ENCODE measurements at places on chromosomes 5 and 9. TPM values are rescaled to one million over a fixed set of nuclear protein-coding genes. Genes with fewer than 3 reads are reported as not detected.
A peak's percentile ranks its signal among the peaks of the same experiment; 100 is the strongest.

- no peaks in the 10 kb centered on the region for H3K36me3 ChIP-seq
- DNase-seq = peak; percentile 95
- H3K4me1 ChIP-seq = no peaks in the 10 kb centered on the region
- peak within 1 kb of the TSS; percentile 75 for H3K4me3 ChIP-seq
- no peaks in the 10 kb centered on the region for H3K27me3 ChIP-seq
- H3K27ac ChIP-seq = peak within 1 kb of the TSS; percentile 95
These were observed at the start of gene EGR1 for GRCh38 chr5:138465261-138466124. TSS of gene EGR1 (plus strand) at chr5:138465479. CDS start at chr5:138465762, 283 bp downstream.

ZBTB6 gene
- 15.1 TPM for total RNA-seq

PCDHGA12 gene
- total RNA-seq = 15.3 TPM

GRCh38 chr9:38343037-38343436 lies 49.5 kb upstream of the ALDH1B1 start:
- H3K27ac ChIP-seq = no peak overlapping the region
- no peaks in the 10 kb centered on the region for H3K4me1 ChIP-seq
- no peak overlapping the region for H3K4me3 ChIP-seq

- H3K4me1 ChIP-seq = no peaks in the 10 kb centered on the region
- H3K27ac ChIP-seq = no peak overlapping the region
- H3K36me3 ChIP-seq = no peaks in the 10 kb centered on the region
- no peak overlapping the region for H3K4me3 ChIP-seq
These were observed 101.7 kb upstream of the TLX3 start for GRCh38 chr5:171207256-171207847.

- no peak overlapping the region for H3K4me3 ChIP-seq
- no peaks in the 10 kb centered on the region for H3K27me3 ChIP-seq
- no peaks in the 10 kb centered on the region for H3K36me3 ChIP-seq
These were observed 24.4 kb downstream of the AKNA start for GRCh38 chr9:114363424-114363823.

DROSHA gene
- 54.6 TPM for total RNA-seq

F2RL2 gene
- total RNA-seq = 1.3 TPM

DNA sequence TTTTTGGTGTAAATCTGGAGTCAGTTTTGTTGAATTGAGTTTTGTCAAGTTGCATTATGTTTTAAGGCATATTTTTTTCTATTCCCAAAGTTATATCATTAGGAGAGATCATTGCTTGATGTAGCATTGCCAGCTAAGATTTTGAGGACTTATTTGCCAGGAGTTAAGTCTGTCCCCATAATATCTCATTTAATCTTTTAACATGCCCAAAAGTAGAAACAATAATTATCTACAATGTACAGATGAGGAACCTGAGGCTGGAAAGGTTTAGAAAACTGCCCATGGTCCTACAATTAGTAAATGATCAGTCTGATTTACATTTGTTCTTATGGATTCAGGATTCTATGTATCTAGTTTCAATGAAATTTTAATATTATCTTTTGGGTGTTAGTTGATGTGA lies 4.7 kb downstream of the NIPBL start:
- H3K27me3 ChIP-seq = no peaks in the 10 kb centered on the region
- DNase-seq = no peak
- H3K4me1 ChIP-seq = peaks cover 21% of the 10 kb centered on the region
- no peaks in the 10 kb centered on the region for H3K36me3 ChIP-seq

DNA sequence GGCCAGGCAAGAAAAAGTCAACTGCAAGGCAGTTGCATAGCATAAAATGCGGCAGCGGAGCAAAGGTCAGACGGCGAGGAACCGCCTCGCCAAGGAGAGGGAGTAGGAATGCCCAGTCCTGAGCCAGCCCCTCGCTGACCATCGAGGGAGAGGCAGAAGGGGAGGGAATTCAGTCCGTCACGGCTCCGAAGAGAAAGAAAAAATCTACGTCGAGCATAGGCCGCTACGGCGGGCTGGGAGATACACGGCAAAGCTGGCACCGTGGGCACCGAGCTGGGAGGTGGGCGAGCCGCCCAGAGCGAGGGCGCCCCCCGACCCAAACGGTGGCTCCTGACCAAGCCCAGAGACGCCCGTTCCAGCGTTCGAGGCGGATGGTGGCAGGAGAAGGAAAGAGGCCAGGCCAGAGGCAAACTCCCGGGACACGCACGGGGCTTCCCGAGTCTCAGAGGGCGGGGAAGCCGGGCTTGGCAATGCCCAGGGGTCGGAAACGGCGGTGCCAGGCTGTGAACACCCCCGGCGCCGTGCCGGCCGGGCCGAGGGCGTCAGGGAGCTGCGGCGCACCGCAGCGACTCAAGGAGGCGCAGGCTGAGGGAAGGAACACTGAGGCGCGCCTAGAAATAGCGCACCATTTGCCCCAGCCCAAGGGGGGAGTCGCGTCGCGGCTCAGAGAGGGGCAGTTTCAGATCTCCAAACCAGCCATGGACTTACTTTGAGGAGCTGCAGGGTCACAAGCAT lies 518 bp downstream of the SPRY4 start:
- peak overlapping the region; percentile 81 for H3K27ac ChIP-seq
- DNase-seq = peak; percentile 37
- peaks cover 5% of the 10 kb centered on the region for H3K4me1 ChIP-seq
- H3K4me3 ChIP-seq = peak overlapping the region; percentile 46
- no peaks in the 10 kb centered on the region for H3K27me3 ChIP-seq
- no peaks in the 10 kb centered on the region for H3K36me3 ChIP-seq

DNA sequence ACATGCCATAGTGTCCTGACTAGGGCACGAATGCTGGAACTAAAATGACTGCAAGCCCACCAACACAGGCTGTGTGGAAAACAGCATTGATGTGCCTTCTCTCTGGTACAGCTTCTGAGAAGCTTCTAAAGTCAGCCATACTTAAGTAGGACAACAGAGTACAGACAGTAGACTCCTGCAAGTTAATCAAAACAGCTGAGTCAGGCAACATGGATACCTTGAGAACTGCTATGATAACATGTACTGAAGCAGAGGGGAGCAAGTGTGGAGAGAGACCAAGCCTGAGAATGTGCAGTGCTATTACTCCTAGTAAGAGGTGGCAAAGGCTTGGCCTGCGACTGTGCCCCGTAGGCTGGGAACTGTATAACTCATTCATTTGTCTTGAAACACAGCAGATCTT lies 2.5 kb downstream of the ISCA1 start:
- no peak for DNase-seq
- peaks cover 5% of the 10 kb centered on the region for H3K4me1 ChIP-seq
- no peak overlapping the region for H3K4me3 ChIP-seq
- no peak overlapping the region for H3K27ac ChIP-seq
- H3K27me3 ChIP-seq = no peaks in the 10 kb centered on the region
- no peaks in the 10 kb centered on the region for H3K36me3 ChIP-seq

- no peaks in the 10 kb centered on the region for H3K36me3 ChIP-seq
- no peaks in the 10 kb centered on the region for H3K27me3 ChIP-seq
- no peak overlapping the region for H3K27ac ChIP-seq
- no peak for DNase-seq
- H3K4me3 ChIP-seq = no peak overlapping the region
These were observed 78.1 kb downstream of the HSPA4 start for GRCh38 chr5:133129950-133130349.

DNA sequence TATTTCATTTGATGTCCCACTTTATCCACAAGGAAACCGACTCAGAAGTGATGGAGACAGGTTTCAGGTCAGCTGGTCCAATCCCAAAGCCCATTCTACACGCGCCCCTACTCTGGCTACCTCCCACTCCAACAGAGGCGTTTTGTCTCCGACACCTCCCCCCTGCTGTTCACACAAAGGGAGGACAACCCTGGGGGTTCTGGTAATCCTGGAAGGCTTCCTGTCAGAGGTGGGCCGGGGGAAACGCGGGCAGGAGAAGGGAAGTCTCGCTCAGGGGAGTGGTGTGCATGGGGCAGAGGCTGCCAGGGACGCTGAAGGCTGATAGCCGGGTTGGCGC lies 39.7 kb upstream of the GABRP start:
- no peak overlapping the region for H3K4me3 ChIP-seq
- no peaks in the 10 kb centered on the region for H3K27me3 ChIP-seq
- DNase-seq = no peak

PCDHGC4 gene
- 5.9 TPM for total RNA-seq

DNA sequence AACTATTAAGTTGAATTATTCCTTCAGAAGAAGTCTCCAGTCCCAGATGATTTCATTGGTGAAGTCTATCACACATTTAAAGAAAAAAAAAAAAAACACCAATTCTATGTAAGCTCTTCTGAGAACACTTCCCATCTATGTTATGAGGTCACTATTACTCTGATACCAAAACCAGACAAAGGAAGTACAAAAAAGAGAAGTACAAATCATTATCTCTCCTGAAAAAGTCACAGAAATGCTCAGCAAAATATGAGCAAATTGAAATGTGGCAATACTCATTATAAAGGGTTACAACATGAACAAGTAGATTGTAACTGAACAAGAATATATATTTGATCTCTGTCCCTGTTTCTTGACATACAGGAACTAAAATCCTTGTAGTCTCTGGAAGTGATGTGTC lies 280.4 kb downstream of the TLE1 start:
- no peak for DNase-seq
- no peaks in the 10 kb centered on the region for H3K27me3 ChIP-seq

DNA sequence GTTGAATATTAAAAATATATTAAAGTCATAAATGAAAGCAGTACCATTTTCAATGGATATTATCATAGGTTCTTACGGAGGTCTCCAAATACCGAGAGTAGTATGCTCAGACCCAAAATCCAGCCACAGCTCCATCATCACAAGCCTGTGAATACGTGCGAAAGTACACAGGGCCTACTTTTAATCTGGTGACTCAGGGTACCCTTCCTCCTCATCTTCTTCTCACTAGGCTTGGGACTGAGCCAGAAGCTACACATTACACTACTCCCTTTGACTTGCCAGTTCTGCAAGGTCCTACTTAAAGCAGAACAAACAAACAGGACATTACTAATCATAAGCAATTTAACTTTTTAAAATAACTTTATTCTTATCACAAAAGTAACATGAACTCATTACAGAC lies 7.6 kb upstream of the RIC1 start:
- H3K27me3 ChIP-seq = no peaks in the 10 kb centered on the region
- H3K27ac ChIP-seq = no peak overlapping the region

DNA sequence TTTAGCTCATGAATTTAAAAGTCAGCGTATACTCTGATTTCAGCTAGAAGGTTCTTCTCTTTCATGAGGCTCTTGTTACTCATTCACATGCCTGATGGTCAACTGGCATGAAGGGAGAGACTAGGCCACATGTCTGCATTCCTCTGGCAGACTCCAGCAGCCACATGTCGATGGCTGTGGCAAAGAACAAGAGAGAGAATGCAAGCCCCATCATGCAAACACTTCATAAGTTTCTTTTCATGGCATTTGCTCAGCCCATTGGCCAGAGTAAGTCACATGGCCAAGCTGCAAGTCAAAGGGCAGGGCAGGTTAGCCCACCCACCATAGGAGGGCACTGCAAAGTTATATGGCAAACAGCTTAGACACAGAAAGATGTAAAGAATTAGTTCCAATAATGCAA lies 5.4 kb downstream of the KCNV2 start:
- no peak overlapping the region for H3K4me3 ChIP-seq
- no peak for DNase-seq
- no peaks in the 10 kb centered on the region for H3K36me3 ChIP-seq
- H3K27me3 ChIP-seq = no peaks in the 10 kb centered on the region
- no peak overlapping the region for H3K27ac ChIP-seq

DNA sequence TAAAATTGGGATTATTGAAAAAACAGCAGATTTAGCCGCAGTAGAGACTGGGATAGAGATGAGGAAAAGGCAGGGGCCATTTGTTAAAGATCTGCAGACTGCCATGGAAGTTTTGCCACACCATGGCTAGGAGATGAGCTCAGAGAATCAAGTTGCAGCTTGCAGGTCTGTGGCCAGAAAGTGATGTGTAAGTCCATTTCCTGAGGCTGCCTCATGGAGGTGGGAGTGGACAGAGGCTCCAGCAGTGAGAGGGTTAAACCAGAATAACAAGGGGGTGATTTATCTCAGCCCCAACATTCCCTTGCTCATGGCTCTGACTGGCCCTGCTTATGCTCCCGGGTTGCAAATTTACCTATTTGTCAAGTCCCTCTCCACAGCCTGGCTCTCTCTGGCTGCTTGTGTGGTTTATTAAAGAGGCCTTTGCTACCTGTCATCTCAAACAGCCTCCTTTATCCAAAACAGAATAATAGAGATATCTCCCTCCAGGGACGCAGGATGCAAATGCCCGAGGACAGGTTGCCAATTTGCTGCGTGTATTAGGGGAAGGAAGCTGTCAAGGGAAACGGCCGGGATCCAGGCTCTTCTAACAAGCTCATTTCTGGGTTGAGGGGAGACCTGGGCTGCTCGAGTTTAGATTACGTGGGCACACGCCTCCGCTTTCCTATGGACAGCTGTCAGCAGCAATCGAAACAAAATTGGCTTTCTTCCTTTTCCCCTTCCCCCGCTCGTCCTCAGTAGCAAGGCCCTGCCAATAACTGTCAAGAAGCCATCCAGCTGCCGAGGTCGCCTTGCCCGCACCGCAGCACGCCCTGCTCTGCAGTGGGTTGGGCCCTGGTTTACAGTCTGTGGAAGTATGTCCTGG lies 72.8 kb upstream of the PITX1 start:
- no peak overlapping the region for H3K27ac ChIP-seq
- H3K27me3 ChIP-seq = no peaks in the 10 kb centered on the region
- no peaks in the 10 kb centered on the region for H3K4me1 ChIP-seq
- H3K4me3 ChIP-seq = no peak overlapping the region
- DNase-seq = no peak

ITK gene
- 0.41 TPM for total RNA-seq

Measured in uterus (tissue), 4 donors.